M059J (cell line): ENCODE measurements at places on chromosomes 7 and 10. TPM values are rescaled to one million over a fixed set of nuclear protein-coding genes. Genes with fewer than 3 reads are reported as not detected.

CALY gene
- not detected in 2 replicates for total RNA-seq

CFAP69 gene
- total RNA-seq: 1.6 and 3.2 TPM in 2 replicates

CRPPA gene
- 1.0 and 2.5 TPM in 2 replicates for total RNA-seq

ANKRD30A gene
- total RNA-seq: not detected in 2 replicates

SHH gene
- not detected in 2 replicates for total RNA-seq

BMPR1A gene
- 22.4 and 29.1 TPM in 2 replicates for total RNA-seq

DRGX gene
- not detected in 2 replicates for total RNA-seq

SAMD9L gene
- 103 and 105 TPM in 2 replicates for total RNA-seq

RBM17 gene
- 15.5 and 17.1 TPM in 2 replicates for total RNA-seq

HDAC9 gene
- 25.3 and 27.6 TPM in 2 replicates for total RNA-seq

IRF5 gene
- 0.64 and 1.8 TPM in 2 replicates for total RNA-seq

PVRIG gene
- total RNA-seq: not detected in 2 replicates

LIPM gene
- not detected in 2 replicates for total RNA-seq

AGAP9 gene
- 1.8 and 2.2 TPM in 2 replicates for total RNA-seq

CAMK2G gene
- total RNA-seq: 29.3 and 42.2 TPM in 2 replicates

CCL24 gene
- total RNA-seq: not detected in 2 replicates

ADAM12 gene
- 43.4 and 76.1 TPM in 2 replicates for total RNA-seq

CFAP46 gene
- not detected in 2 replicates for total RNA-seq

GTF2IRD1 gene
- 7.3 and 16.9 TPM in 2 replicates for total RNA-seq

GNAT3 gene
- total RNA-seq: 0.12 and 1.6 TPM in 2 replicates

FGFR2 gene
- total RNA-seq: 2.1 and 6.8 TPM in 2 replicates

PRR15 gene
- total RNA-seq: 0.17 TPM in 1 of 2 replicates, not detected in the other

CYP3A5 gene
- total RNA-seq: 0.05 and 0.15 TPM in 2 replicates

LEP gene
- not detected in 2 replicates for total RNA-seq

BMPER gene
- 1.5 and 2.3 TPM in 2 replicates for total RNA-seq
